Left ventricle myocardium inferior (tissue), 1 donor: ENCODE measurements at places on chromosomes 4 and X. TPM values are rescaled to one million over a fixed set of nuclear protein-coding genes. Genes with fewer than 3 reads are reported as not detected.

CLDN22 gene
- total RNA-seq: not detected

XPNPEP2 gene
- 1.3 TPM for total RNA-seq

SOWAHD gene
- total RNA-seq: 0.33 TPM

DNA sequence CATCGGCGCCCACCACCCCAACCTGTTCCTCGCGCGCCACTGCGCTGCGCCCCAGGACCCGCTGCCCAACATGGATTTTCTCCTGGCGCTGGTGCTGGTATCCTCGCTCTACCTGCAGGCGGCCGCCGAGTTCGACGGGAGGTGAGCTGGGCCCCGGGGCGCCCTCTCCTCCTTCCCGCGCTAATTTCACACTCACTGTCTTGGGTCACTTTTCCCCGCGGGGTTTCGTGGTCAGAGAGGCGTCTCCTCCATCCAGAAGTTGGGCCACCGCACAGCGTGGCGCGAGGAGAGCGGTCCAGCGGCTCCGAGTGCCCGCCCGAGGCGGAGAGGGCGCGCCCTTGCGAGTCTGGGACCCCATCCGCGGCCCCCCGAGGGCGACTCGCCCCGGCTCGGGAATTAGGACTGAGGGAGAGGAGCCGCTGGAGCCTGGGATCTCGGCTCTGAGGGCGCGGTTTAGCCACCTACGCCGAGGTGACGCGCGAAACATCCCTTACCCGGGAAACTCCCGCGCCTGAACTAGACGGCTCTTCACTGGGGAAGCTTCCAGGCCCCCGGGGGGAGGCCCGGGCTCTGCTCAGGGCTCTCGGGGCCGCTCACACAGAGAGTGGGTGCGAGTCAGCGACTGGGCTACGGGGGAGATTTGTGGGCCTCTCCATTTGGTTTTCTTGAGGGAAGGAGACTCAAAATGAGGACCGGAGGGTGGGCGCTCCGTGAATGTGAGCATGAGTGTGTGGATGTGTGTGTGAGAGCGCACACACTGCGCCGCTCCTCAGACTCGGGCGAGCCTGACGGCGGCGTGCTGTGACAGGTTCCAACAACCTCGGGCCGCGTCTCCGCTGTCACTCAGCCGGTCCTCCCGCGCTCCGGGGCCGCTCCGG, 551 bp downstream of the NPNT start:
- DNase-seq: peak; percentile 17

- no peak for DNase-seq
Measured at GRCh38 chr4:112739442-112739841, 102.5 kb downstream of the LARP7 start.

DNA sequence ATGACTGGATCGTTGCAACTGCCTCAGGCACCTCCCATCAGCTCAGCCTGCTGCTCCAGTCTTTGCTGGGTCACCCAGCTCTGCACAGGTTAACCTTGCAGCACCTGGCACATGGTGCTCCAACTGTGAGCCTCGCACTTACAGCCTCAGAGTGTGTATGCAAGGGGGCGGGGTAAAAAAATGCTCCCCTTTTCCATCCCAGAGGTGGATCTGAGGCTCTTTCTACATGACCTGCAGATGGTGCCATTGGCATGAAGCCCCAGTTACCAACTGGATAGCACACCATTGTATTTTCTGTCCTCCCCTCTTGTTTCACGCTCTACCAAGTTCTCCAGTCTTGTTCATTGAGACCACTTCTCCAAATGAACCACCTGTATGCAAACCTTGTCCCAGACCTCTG, 46.2 kb upstream of the TRPC3 start:
- DNase-seq: no peak

DNA sequence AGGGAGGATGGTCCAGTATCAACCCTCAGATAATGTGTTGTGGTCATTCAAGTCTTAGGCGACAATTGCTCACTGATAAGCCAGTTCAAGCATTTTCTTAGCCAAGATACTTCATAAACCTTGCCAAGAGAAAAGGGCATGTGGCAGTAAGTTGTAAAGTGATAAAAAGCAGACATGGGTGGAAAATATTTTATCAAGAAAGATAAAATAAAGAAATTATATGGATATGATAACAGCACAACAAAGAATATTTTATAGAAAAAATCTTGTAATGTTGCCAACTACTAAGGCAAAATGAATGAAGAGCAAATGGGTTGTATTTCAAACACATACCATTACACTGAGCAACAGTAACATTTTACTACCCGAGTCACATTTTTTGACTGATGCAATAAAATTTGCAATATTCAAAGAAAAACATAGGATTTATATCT, 217.4 kb upstream of the PITX2 start:
- no peak for DNase-seq

DNA sequence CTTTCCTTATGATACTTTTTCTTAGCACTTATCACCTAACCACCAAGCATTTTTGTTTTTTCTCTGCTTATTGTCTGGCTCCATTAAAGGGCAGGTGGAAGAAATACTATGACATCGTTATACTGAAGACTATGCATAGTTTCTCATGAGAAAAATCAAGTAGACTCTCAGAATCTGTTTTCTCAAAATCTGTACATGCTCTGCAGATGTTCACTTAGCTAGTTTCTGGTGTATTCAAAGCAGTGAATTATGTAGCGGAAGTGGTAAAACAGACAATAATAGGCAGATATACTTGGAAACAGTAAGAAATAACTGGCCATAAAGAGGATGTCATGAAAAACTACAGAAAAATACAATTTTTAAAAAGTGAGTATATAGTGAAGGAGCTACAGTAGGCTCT, 146.0 kb downstream of the STIM2 start:
- DNase-seq: no peak

- no peak for DNase-seq
Measured at GRCh38 chrX:133608406-133608805, 193.1 kb upstream of the GPC4 start.
